ENCODE measurements at places on chromosomes 1 and 21. TPM values are rescaled to one million over a fixed set of nuclear protein-coding genes. Genes with fewer than 3 reads are reported as not detected.

DNA sequence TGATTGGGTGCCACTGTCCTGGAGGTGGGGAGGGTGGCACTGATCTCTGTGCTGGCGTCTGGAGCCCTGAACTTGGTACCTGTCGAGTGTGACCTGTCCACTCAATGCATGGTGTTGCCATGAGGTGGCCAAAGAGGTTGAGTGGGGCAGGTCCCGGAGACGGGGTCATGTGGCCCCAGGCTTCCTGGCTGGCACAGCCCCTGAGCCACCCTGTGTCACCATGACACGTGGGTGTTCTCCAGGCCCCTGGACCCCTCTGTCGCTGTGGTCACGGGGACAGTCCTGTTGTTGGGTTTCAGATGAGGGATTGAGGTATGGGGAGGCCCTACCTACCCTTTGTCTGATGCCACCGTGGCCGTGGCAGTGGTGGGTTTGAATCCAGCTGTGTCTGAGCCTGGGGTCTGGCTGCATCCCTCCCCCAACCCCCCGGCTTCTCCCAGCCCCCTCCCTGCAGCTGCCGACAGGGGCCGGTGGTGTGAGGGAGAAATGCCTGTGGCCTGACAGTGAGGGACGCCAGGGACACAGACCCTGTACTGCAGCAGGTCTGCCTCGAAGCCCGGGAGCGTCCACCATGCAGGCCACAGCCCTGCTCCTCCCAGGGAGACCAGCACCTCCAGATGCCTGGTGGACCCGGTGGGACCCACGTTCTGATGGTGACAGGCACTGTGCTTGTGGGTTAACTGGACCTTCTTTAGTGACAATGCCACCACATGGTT lies 12.0 kb downstream of the TRPM2 start:
- no peak overlapping the region for H3K4me3 ChIP-seq
- H3K4me1 ChIP-seq: no peaks in the 10 kb centered on the region
- H3K27ac ChIP-seq: no peak overlapping the region
- no peaks in the 10 kb centered on the region for H3K36me3 ChIP-seq
- no peak for DNase-seq
- peaks cover 12% of the 10 kb centered on the region for H3K27me3 ChIP-seq

Gene PDXK
- total RNA-seq: 89.8 TPM

- H3K27me3 ChIP-seq: no peaks in the 10 kb centered on the region
- no peaks in the 10 kb centered on the region for H3K4me1 ChIP-seq
- no peak overlapping the region for H3K4me3 ChIP-seq
- DNase-seq: no peak
Observed at GRCh38 chr1:61139775-61140549, 57.6 kb downstream of the NFIA start.

DNA sequence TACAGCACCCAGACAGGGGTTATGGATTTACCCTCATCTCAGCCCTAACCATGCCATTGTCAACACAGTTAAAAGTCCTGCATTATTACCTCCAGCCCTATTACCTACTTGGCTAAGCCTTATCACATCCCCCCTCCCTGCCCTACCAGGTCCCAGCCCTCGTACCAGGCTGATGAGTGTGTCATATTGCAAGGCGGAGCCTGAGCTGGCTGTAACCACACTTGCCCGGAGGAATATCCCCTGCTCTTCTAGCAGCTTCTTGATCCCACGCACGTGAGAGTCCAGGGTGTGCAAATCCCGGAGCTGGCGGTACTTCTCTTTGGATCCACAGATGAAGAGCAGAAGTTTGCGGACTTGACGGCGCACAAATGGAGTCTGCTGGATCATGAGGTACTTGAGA lies 87.4 kb downstream of the UBR4 start:
- no peaks in the 10 kb centered on the region for H3K27me3 ChIP-seq
- no peak for DNase-seq
- no peaks in the 10 kb centered on the region for H3K4me1 ChIP-seq
- H3K4me3 ChIP-seq: no peak overlapping the region

DNA sequence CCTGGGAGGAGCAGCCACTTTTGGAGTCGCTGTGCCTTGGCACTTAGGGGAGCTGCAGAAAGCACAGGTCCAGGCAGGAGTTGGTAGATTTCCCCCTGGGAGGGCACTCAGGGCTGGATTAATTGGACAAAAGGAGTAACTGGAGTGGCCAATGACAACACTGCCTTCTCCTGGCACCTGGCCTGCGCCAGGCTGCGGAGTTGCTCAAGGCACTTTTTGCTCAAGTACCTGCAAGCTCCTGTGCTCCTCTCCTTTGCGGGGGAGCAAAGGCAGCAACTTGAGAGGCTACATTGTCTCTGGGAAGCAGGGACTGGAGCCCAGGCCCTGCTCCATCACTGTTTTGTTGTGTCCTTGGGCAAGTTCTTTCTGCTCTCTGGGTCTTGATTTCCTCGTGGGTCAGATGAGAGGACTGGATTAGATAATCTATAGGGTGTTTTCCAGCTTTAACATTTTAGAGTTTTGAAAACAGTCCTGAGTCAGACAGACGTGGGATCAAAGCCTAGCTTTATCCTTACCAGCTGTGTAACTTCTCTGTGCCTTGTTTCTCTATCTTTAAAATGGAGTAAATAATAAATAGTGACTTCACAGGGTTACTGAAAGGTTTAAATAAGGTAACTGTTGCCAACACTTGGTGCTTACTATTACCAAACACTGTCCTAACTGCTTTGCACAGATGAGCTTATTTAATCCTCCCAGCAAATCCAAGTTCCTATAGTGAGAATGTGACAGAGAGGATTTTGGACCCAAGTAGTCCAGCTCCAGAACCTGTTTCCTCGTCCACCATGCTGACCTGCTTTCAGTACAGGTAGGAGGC lies 18.0 kb upstream of the GRHL3 start:
- no peak overlapping the region for H3K27ac ChIP-seq
- H3K36me3 ChIP-seq: no peaks in the 10 kb centered on the region
- H3K4me3 ChIP-seq: no peak overlapping the region
- H3K27me3 ChIP-seq: no peaks in the 10 kb centered on the region
- no peak for DNase-seq

Gene MLLT11
- 1.3 TPM for total RNA-seq

GRCh38 chr1:205929496-205930194 lies 13.6 kb downstream of the SLC26A9 start:
- H3K27ac ChIP-seq: no peak overlapping the region
- DNase-seq: no peak
- H3K36me3 ChIP-seq: no peaks in the 10 kb centered on the region
- no peaks in the 10 kb centered on the region for H3K4me1 ChIP-seq

Gene FMO1
- 14.1 TPM for total RNA-seq

DNA sequence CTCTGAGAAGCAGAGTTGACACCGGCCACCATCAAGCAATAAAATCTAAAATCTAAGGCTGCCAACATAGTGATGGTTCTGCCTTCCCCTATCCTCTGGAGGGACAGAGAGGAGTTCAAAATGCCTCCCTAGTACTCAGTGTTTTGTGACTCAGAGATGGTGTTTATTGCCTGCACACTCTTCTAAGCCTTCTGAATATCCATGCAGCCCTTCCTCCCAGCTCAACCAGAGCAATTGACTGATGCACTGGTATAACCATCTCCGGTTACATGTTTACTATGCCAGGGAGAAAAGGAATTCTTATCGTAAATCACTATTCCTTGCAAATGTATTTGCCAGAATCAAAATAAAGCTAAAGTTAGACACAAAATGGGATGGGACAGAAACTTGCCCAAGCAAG lies 132.9 kb upstream of the RAB4A start:
- no peaks in the 10 kb centered on the region for H3K4me1 ChIP-seq
- H3K36me3 ChIP-seq: no peaks in the 10 kb centered on the region
- no peak overlapping the region for H3K27ac ChIP-seq
- DNase-seq: no peak

GRCh38 chr1:161718559-161719324 lies 2.6 kb upstream of the FCRLB start:
- no peaks in the 10 kb centered on the region for H3K36me3 ChIP-seq
- H3K27me3 ChIP-seq: no peaks in the 10 kb centered on the region
- H3K4me3 ChIP-seq: no peak overlapping the region
- H3K27ac ChIP-seq: no peak overlapping the region
- H3K4me1 ChIP-seq: no peaks in the 10 kb centered on the region
- DNase-seq: no peak

DNA sequence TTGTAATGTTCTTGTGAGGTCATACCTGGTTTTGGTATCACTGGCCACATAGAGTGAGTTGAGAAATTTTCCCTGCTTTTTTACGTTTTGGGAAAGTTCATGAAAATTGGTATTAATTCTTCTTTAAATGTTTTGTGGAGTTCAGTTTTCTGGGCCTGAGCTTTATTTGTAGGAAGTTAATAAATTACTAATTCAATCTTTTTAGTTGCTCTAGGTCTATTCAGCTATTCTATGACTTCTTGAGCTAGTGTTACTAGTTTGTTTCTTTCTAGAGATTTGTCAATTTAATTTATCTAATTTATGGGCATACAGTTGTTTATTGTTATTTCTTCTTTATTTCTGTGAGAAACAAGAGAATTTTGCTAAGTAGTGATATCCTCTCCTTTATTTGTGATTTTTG lies 37.4 kb downstream of the HOOK1 start:
- no peak overlapping the region for H3K4me3 ChIP-seq
- no peak overlapping the region for H3K27ac ChIP-seq
- H3K27me3 ChIP-seq: no peaks in the 10 kb centered on the region

DNA sequence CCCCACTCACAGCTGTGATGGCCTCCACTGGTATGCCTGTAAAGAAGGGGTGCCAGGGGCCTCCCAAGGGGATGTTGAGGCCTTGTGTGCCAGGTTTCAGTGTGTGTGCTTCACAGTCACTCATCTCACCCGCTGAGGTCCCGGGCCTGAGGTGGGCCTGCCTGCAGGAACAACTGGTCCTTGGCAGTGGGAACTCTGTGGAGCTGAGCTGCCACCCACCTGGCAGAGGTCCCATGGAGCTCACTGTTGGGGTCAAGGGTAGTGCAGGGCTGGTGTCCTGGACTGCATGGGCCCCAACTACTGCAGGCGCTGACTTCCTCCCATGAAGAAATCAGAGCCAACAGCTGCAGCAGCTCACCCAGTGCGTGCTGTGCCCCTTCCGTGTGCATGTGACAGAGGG lies 17.3 kb upstream of the ZNF678 start:
- no peak for DNase-seq
- no peak overlapping the region for H3K4me3 ChIP-seq
- H3K27me3 ChIP-seq: no peaks in the 10 kb centered on the region
- no peaks in the 10 kb centered on the region for H3K4me1 ChIP-seq
- no peaks in the 10 kb centered on the region for H3K36me3 ChIP-seq

DNA sequence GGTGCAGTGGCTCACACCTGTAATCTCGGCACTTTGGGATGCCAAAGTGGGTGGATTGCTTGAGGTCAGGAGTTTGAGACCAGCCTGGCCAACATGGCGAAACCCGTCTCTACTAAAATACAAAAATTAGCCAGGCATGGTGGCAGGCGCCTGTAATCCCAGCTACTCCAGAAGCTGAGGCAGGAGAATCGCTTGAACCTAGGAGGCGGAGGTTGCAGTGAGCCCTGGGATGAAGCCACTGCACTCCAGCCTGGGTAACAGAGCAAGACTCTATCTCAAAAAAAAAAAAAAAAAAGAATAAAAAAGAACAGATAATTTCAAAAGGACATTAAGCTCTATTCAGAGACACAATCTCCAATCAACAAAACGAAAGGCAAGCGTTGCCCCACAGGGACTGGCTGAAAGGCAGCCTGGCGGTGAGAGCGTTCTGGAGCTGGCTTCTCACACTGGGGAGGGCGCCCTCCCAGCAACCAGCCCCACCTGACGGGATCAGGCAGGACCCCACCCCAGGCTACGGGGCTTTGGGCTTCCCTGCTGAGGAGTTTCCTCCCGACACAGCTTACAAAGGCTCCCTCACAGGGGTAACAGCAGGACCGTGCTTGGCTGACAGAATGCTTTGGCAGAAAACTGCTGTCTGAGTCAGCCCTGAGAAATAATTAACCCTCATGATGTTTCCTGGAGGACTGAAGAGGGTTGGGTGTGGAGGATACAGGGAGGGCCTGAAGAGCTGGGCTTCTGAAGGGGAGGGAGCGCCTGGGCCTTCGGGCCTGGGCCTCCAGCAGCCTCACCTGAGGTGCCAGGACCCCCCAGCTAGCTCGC lies 31.1 kb upstream of the SRP9 start:
- H3K4me1 ChIP-seq: peaks cover 4% of the 10 kb centered on the region
- peak overlapping the region; percentile 98 for H3K27ac ChIP-seq
- DNase-seq: peak; percentile 87
- H3K4me3 ChIP-seq: peak overlapping the region; percentile 44
- H3K36me3 ChIP-seq: no peaks in the 10 kb centered on the region

DNA sequence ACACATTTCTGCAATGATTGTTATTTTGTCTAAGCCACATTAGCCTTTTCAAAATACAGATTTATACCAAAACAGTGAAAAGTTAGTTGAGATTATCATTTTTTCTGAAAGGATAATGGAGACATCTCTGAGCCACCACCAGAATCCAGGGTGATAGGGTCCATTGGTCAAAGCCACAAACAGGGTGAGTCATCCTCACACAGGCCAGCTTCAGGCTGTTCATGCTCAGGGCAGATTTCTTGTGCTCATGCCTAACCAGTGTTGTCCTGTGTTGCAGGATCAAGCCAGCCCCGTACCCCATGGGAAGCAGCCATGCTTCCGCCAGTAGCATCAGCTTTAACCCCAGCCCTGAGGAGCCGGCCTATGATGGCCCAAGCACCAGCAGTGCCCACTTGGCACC lies 13.4 kb downstream of the ELOA start:
- H3K27ac ChIP-seq: no peak overlapping the region
- no peaks in the 10 kb centered on the region for H3K27me3 ChIP-seq
- DNase-seq: no peak
- no peaks in the 10 kb centered on the region for H3K4me1 ChIP-seq
- no peaks in the 10 kb centered on the region for H3K36me3 ChIP-seq

GRCh38 chr1:200900877-200901276 lies 6.2 kb downstream of the INAVA start:
- H3K27me3 ChIP-seq: no peaks in the 10 kb centered on the region
- no peak overlapping the region for H3K27ac ChIP-seq
- H3K36me3 ChIP-seq: no peaks in the 10 kb centered on the region
- no peak for DNase-seq
- H3K4me3 ChIP-seq: no peak overlapping the region
- no peaks in the 10 kb centered on the region for H3K4me1 ChIP-seq

GRCh38 chr21:27094184-27094948 lies 127.5 kb upstream of the ADAMTS5 start:
- H3K36me3 ChIP-seq: no peaks in the 10 kb centered on the region
- H3K4me1 ChIP-seq: no peaks in the 10 kb centered on the region
- no peak for DNase-seq

GRCh38 chr1:4150262-4150661 lies 250.2 kb upstream of the C1orf174 start:
- no peak for DNase-seq
- no peak overlapping the region for H3K27ac ChIP-seq
- no peaks in the 10 kb centered on the region for H3K36me3 ChIP-seq

- no peaks in the 10 kb centered on the region for H3K27me3 ChIP-seq
- peaks cover 4% of the 10 kb centered on the region for H3K4me1 ChIP-seq
Observed at GRCh38 chr1:89635825-89636815, 3.2 kb downstream of the LRRC8C start.

GRCh38 chr1:156706657-156707416 lies 1.5 kb upstream of the CRABP2 start:
- no peaks in the 10 kb centered on the region for H3K36me3 ChIP-seq
- peak overlapping the region; percentile 92 for H3K27ac ChIP-seq
- H3K27me3 ChIP-seq: no peaks in the 10 kb centered on the region
- no peaks in the 10 kb centered on the region for H3K4me1 ChIP-seq
- H3K4me3 ChIP-seq: peak overlapping the region; percentile 43
